ENCODE measurements at places on chromosomes 3 and 15.
A peak's percentile ranks its signal among the peaks of the same experiment; 100 is the strongest.

- DNase-seq = no peak
Measured at GRCh38 chr3:116445311-116445841, at the start of gene LSAMP. TSS of gene LSAMP (minus strand) at chr3:116445487.

DNA sequence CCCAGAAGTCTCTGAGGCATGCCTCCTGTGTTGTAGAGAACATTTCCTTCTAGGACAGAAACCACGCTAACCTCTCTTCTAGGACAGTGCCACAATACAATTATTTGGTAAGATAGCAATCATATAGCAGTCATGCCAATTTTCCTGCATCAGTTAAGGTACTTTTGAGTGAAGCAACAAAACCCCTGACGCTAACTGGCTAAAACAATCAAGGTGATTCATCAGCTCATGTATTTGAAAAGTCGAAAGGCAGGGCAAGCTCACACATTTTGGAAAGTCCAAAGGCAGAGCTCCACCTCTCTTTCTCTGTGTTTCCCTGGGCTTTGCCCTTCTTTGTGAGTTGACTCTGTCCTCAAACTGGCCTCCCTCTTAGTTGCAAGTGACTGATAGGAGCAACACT, 10.1 kb downstream of the TERC start:
- DNase-seq = no peak

DNA sequence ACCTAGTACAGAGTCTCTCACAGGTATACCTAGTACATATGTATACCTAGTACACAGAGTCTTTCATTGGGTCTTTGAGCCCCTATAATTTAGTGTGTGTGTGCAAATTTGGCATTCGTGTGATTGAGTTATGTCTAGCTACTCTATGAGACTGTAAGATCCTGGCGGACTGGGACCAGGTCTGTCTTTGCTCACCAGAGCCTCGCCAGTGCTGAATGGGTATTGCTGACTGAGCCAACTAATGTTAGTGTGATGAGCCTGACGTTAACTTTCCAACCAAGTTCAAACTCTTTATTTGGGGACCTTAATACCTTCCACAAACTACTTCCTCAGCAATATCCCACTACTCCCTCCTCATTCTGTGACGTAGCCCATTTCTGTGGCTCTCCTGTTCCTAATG, 35.6 kb downstream of the SETMAR start:
- no peak for DNase-seq

- no peak for DNase-seq
Measured at GRCh38 chr3:157297328-157297915, 137.5 kb upstream of the CCNL1 start.

DNA sequence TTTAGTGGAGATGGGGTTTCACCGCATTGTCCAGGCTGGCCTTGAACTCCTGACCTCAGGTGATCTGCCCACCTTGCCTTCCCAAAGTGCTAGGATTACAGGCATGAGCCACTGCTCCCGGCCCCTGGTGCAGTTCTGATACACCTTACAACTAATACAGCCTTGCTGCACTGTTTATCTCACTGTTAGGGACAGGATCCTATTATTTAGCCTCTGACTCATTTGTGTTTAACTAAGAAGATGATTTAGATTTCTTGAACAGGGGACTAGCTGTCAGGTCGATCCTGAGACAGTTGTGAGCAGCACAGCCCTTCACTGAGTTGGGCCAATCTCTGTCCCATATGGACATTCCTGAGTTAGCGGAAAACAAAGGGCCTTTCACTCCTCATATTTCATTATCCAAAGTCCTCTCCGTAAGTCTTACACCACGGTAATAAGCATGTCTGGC, 19.2 kb downstream of the GYG1 start:
- no peak for DNase-seq

DNA sequence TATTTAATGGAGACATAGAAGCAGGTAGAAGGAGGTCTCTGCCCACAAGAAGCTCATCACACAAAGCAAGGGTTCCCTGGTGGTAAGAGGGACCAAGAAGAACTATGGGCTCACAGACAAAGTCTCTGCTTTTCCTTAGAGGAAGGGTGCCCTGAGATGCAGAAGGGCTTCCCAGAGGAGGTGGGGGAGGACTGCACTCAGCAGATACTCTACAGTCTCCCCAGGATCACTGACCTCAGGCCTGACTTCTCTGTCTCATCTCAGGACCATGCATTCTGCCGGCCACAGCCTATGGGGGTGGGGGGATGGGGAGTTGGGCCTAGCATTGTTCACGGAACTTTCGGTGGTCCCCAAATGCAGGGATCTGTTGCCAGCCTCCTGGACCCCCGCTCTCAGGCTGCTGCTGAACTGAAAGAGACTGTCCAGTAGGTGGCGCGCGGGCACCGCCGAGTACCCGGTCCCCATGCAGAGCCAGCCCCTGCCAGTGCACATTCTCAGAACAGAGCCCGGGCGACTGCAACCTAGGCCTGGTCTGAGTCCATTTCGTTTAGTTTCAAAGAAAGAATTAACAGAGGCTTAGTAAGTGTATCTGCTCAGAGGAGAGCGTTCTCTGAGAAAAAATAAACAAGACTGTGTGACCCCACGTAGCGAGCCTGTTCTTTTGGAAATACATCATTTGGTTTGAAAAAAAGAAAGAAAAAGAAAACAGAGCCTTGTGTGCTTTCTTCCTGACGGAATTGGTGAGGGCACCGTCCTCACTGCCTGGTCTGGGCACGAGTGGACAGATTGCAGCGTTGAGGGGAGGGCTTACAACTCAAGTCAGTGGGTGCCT, 74.1 kb downstream of the LRTM1 start:
- DNase-seq = peak; percentile 1

DNA sequence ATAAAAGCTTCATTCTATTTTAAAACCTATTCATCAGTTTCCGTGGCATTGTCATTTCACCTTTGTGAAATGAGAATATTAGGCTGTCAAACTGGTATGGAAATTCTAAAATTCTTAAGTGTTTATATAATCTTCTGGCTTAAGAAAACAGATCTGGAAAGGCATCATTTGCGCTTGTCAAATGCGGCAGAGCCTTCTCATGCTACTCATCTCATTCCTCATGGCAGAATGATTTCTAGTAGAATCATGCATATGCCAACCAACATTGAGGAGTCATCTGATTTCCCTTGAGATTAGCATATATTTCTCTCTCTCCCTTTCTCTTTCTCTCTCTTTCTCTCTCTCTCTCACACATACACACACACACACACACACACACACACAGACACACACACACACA, 48.8 kb downstream of the STRIT1 start:
- DNase-seq = no peak

- DNase-seq = no peak
Measured at GRCh38 chr3:23969393-23969792, 24.3 kb downstream of the NR1D2 start.

- DNase-seq = no peak
Measured at GRCh38 chr15:99433026-99433756, 132.6 kb upstream of the MEF2A start.

DNA sequence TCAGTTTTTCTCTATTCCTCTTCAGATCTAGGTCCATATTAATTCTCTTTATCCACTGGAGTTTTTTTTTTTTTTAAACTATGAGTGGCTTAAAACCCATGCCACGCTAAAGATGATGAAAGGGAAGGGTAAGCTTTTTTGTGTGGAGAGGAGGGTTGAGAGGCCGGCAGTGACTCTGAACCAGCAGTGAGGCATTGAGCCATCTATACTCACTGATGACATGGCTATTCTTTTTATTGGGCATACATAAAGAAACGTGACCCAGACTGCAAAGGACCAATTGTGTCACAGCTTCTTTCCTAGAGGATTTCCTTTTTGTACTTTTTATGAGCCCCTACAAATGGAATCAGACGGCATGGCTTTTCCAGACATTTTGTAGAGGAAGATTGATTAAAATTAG, 662.2 kb downstream of the AGBL1 start:
- no peak for DNase-seq

DNA sequence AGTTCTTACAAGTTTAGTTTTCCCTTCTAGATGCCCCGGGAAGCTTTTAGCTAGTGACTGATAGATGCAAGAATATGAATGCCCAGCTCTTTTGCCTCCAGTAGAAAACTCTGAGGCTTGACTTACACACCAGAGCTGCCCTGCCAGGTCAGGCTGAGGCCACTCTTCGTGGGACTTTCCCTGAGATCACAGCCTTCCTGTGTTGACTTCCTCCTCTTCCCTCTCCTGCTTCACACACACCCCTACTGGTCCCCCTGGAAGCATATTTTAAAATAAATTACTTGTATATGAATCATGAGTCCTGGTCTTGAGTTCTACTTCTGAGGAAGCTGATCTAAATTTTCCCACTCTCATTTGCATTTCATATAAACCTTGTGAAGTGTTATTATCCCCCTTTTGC, 413.7 kb downstream of the PDCD6IP start:
- no peak for DNase-seq

DNA sequence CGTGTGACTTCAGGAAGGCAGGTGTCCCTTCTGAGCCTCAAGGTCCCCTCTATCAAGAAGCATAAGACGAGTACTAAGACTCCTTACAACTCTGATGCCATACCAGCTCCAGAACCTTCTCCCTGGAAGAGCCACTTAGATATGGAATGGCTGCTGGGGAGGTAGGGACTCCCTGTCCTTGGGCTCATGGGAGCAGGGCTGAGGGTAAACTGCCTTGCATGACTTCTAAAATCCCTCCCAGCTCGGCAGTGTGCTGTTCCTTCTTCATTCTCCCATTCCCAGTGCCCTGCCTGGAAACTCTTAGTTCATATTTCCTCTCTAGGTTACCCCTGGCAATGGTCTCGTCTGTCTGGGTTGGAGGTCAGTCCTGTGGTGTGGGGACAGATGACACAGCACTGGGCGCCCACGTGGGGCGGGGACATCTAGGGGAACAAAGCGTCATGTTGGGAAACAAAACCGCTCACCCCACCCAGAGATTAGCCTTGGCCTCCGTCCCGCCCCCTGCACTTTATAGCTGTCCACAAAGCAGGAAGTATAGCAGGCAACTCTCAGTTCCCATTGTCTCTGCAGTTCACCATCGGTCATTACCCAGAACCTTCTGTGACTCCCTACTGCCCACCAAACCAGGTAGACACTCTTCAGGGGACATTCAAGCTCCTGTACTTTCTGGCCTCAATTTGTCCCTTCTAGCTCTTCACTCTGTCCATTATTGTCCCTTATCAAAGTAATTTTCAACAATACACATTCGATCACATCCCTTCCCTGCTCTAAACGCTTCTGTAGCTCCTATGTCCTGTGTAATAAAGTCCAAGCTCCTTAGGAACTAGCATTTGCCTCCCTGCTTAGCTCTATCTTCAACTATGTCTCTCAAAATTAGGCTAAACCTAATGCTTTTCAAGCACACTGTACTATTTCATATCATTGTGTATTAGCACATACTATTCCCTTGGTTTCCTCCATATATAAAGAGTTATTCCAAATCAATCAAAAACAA, 73.8 kb downstream of the IQSEC1 start:
- no peak for DNase-seq

All from stimulated activated CD8-positive, alpha-beta memory T cell treated with anti-CD3 and anti-CD28 coated beads, Interleukin-4, amount 100 ng/mL, for 4 hours (primary cell).